CD4-positive, alpha-beta T cell treated with Interleukin-15 for 4 hours (primary cell): ENCODE measurements at places on chromosomes 5 and 9.

GRCh38 chr9:128215491-128216409 lies 12.6 kb downstream of the DNM1 start:
- DNase-seq = no peak

DNA sequence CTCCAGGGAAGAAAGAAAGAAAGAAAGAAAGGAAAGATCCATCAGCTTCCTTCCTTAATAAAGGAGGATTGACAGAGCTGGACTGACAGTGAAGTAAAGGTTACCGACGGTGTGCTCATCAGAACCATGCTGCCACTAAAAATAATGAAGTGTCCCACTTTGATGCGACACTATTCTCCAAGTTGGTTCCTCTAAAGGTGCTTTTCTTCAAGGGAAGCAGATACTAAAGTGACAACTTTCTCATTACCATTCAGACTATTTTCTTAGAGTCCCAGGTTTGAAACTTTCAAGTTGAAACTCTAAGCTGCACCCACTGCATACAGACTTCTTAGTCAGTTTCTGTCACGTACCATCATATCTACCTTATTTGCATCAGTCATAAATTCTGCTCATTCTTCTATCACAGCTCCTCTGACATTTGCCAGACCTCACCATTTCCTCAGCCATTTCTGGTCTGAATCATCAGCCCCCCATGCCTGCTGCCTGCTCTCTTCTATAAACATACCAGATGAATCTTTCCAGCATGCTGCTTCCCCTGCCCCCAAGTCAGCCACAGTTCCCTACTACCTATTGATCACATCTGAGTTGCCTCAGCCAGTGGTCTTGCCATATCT lies 177.6 kb downstream of the DEPDC1B start:
- no peak for DNase-seq

GRCh38 chr5:110807169-110807568 lies 68.4 kb downstream of the SLC25A46 start:
- no peak for DNase-seq

- no peak for DNase-seq
These were observed 2.9 kb downstream of the IFNE start for GRCh38 chr9:21479152-21479702.

GRCh38 chr5:109709225-109709624 lies 19.5 kb downstream of the MAN2A1 start:
- no peak for DNase-seq
